Activated CD8-positive, alpha-beta memory T cell treated with anti-CD3 and anti-CD28 coated beads for 36 hours (primary cell): ENCODE measurements at places on chromosomes 12 and 14. TPM values are rescaled to one million over a fixed set of nuclear protein-coding genes. Genes with fewer than 3 reads are reported as not detected.

TSHR gene
- not detected for total RNA-seq

C2CD5 gene
- 27.9 TPM for total RNA-seq

KRT75 gene
- not detected for total RNA-seq

ADCY4 gene
- 0.78 TPM for total RNA-seq

CPNE6 gene
- not detected for total RNA-seq

RILPL2 gene
- 23.8 TPM for total RNA-seq

CREBL2 gene
- 20.5 TPM for total RNA-seq

GPRC5A gene
- total RNA-seq: not detected

SALL2 gene
- total RNA-seq: 3.1 TPM

CEP83 gene
- 29.6 TPM for total RNA-seq

CCNB1IP1 gene
- total RNA-seq: 63.7 TPM

CEBPE gene
- 0.19 TPM for total RNA-seq

ZNF268 gene
- 19.6 TPM for total RNA-seq

HOXC9 gene
- not detected for total RNA-seq

MORN3 gene
- total RNA-seq: 1.6 TPM

FMNL3 gene
- total RNA-seq: 34.2 TPM

PLEKHD1 gene
- not detected for total RNA-seq
